ENCODE measurements at places on chromosomes 1 and 21.

- DNase-seq = no peak
These were observed 38.0 kb downstream of the SPRTN start for GRCh38 chr1:231376101-231376500.

DNA sequence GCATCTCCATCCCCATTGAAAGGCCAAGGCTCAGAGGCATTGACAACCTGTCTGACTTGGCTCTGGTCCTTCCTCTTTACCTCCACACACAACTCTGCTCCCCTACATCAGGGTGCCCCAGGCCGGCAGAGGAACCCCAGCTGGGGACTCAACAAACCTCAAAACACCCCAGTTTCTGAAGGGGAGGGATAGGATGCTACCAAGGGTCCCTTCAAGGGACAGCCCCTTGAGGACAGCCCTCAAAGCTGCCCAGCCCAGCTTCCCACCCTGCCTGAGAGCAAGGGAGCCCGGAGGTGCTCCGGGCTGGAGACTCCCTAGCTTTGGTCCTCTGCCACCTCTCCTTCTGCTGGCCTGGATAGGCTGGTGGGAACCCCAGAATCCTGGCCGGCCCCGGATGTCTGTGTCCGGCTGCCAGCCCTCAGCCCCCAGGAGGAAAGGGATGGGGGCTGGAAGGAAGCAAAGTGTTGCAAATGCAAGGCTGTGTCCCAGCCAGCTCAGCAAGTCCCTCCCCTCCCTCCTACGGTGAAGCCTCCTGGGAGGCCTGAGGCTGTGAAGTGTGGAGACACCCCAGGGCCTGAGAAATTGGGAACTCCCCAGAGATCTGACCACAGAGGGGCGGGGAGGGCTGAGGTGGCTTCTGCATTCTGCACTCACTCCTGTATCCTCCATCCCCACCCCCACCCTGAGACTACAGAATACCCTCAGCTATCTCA is 1.1 kb upstream of the MARCKSL1 start:
- DNase-seq = peak; percentile 58

- DNase-seq = no peak
These were observed 74.3 kb downstream of the MPZL1 start for GRCh38 chr1:167795810-167796740.

DNA sequence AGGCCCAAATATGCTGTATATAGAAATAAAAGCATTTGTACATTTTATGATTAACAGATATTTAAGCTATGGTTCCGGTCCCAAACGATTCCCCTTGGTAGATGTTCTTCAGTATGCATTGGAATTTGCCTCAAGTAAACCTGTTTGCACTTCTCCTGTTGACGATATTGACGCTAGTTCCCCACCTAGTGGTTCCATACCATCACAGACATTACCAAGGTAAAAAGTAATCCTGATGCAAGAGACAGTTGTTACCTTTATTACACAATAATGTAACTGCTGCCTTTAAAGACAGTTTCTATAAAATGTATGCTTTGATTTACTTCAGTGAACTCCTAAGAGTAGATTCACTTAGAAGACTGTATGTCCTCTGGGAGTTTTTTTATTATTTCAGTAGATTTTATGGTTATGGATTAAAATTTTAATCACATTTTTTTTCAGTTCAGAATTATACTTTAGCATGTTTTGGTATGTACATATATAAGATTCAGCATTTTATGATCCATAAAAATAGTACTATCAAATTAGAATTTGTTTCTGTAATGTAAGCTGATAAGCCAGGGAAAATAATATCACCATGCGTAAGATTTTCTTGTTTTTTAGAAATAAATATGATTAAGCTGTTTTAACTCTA is 96.5 kb downstream of the USP25 start:
- no peak for DNase-seq

DNA sequence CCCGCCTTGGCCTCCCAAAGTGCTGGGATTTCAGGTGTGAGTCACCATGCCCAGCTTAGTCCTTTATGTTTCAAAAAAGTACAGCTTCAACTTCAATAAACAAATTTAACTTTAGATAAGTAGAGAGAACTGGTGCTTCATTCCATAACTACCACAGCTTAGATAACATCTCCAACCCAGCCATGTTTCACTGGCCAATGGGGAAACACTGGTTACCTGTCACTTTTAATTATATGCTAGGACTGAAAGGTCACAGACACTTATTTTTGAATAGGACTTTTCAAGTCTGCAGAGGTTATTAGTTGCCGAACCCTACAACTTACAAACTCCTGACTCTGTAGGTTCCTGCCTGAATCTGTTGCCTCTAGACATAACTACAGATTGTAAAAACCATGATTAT is 56.5 kb upstream of the ST6GALNAC3 start:
- DNase-seq = no peak

- peak; percentile 72 for DNase-seq
These were observed at the start of gene IGSF3 for GRCh38 chr1:116667575-116668105. IGSF3 (minus strand) TSS chr1:116667733; CDS start chr1:116666326, 1,407 bp downstream.

DNA sequence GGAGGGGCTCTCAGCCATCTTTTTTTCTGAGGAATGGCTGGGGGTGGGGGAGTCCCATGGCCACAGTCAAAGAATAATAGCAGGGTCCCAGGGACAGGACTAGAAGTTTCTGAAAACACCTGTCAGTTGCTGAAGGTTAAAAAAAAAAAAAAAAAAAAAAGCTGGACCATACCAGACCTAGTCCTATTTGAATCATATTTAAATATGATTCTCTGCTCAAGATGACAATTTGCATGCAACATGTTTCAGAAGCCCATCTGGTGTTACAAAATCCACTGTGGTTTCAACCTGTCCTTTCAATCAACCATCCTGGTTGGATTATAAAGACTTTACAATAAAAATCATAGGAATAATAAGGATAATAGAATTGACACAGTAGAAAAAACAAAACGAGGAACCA is 153.7 kb downstream of the TENT5C start:
- no peak for DNase-seq

DNA sequence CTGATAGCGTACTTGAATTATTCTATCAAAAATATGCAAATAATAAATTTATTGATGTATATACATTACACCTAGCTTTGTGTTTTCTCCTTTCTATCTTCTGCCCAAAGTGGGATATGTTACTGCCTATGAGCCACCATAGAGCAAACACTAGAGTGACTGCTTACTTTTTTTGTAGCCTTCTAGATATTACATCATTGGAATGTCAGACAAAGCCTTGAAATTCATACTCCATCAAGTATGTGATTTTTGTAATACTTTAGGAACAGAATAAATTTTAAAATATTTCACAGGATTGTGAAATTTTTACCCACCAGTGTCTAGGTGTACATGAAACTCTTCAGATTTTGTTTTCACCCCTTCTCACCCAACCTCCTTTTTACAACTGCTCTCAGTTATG is 787.6 kb downstream of the USP25 start:
- no peak for DNase-seq

- no peak for DNase-seq
These were observed 78.2 kb downstream of the FAM78B start for GRCh38 chr1:166088572-166088955.

GRCh38 chr1:205274041-205274691 is 46.4 kb downstream of the TMCC2 start:
- no peak for DNase-seq

DNA sequence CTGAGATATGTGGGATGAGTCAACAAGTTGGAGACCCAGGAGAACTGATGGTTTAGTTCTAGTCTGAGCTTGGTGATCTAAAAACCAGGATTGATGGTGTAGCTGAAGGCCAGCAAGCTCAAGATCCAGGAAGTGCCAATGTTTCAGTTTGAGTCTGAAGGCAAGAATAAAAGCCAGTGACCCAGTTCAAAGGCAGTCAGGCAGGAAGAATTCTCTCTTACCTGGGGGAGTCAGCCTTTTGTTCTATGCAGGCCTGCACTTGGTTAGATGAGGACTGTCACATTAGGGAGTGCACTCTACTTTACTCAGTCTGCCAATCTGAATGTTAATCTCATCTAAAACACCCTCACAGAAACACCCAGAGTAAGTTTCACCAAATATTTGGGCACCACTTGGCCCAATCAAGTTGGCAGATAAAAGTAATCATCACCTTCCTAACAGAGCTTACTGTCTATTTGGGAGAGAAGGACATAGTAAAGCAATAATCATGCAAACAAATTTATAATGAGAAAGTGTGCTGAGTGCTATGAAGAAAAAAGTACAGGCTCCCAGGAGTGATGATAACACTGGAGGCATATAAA is 63.4 kb downstream of the TSEN15 start:
- DNase-seq = no peak

- peak; percentile 95 for DNase-seq
These were observed 634.4 kb downstream of the MATN1 start for GRCh38 chr1:30089024-30089430.

DNA sequence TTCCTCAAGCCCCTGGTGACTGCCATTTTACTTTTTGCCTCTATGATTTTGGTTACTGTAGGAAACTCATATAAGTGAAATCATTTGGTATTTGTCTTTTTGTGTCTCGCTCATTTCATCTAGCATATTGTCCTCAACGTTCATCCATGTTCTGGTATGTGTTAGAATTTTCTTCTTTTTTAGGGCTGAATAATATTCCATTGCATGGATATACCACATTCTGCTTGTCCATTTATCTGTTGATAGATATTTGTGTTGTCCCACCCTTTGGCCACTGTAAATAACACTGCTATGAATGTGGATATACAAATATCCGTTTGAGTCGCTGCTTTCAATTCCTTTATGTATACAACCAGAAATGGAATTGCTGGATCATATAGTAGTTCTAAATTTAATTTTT is 4.5 kb upstream of the GALNT2 start:
- DNase-seq = no peak

- no peak for DNase-seq
These were observed 34.6 kb upstream of the DNAH14 start for GRCh38 chr1:224894915-224895314.

GRCh38 chr1:220999872-221000863 is 120.9 kb downstream of the HLX start:
- no peak for DNase-seq

DNA sequence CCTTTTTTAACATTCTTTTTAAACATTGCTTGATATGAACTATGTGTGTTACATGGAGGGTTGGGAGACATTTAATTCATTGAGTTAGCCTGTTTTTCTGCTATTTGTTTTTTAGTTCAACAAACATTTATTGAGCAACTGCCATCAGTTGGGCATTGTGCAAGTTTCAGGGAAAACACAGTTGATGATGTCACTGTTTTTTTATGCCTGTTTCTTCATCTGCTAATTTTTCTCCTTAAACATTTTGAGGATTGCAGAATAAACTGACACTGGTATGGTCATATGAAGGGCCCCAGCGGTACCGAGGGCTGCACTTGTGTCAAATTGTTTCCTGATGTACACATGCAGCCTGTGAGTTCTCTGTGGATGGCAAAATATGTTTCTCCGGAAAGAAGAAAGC is 253.0 kb downstream of the FGGY start:
- DNase-seq = no peak

GRCh38 chr21:41622831-41623548 is 115.0 kb upstream of the TMPRSS2 start:
- DNase-seq = no peak

- DNase-seq = no peak
These were observed 249.6 kb upstream of the USP25 start for GRCh38 chr21:15480160-15480559.

DNA sequence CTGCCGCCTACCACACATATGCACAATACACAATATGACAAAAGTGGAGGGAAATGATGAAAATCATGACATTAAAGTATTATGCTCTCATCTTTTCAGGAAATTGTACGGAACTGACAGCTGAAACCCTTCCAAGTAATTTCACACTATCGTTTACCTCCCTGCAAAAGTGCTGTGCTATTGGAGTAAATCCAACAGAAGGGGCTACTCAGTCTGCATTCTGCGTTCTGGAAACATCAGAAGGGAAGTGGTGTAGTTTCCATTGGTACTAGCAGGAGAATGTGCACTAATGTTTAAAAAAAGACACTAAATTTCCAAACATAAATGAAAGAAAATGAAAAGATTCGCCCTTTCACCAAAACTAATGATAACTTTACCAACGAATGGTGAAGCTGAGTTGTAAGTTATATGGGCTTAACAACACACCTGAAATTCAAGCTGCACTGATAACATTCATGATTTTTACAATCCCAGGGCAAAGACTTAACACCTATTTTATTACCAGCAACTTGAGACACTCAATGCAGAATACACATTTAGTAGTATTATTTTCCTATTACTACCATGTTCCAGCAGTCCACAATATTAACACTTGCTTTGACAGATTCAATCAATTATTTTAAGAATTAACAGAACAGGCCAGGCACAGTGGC is 3.2 kb downstream of the DENND1B start:
- DNase-seq = no peak

- DNase-seq = no peak
These were observed 28.3 kb downstream of the EPHA8 start for GRCh38 chr1:22591576-22591975.

DNA sequence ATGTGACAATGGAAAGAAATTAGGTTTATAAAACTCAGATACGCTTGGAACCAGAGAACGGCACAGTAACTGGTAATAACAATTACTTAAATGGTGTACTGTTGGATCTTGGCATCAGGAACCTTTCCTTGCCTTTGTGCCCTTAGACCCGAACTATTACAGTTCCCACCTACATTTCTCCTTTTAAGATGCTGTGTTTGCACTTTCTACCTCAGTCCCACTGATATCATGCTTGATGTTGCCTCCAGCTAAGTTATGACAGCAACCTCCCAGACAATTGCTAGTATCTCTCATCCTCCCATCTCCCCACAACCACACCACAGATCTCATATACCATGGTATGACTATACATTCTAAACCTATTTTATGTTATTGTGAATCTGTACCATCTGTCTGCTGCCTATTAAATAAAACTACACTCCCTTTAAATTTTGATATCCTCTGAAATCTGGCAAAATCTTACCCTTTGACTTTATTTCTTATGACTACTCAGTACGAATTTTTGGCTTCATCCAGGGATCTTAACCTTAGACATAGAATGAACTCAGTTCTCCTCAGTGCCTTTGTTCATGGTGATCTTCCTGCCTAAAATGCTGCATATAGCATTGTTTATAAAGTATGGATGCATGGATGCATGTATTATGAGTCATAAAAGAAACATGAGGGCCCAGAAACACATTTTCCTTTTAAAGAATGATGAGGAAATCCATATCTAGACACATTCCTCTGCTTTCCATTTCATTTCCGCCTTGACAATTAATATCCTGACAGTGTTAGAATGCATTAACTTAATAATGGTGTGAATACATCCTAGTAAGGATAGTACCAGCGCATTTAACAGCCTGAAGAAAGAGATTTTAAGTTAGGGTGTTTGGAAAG is 64.1 kb downstream of the LRRC8D start:
- no peak for DNase-seq

DNA sequence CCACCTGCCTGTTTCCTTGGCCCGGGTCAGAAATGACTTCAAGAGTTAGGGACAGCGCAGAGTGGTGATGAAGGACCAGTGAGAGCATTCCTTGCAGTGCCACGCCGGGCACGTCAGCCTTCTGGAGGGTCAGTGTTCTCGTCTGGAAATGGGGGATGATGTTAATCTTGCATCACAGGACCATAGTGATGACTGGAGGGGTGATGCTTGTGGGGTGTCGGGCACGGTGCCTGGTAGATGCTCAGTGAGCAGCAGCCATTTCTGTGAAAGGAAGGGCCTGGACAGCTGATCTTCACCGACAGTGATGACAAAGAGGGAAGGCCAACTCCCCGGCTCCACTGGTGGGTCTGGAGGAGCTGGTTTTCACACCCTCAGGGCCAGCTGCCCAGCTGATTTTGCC is 56.2 kb downstream of the DDX20 start:
- no peak for DNase-seq

Data from NCI-H1436 (cell line).